ENCODE measurements at places on chromosomes 1 and 21.

DNA sequence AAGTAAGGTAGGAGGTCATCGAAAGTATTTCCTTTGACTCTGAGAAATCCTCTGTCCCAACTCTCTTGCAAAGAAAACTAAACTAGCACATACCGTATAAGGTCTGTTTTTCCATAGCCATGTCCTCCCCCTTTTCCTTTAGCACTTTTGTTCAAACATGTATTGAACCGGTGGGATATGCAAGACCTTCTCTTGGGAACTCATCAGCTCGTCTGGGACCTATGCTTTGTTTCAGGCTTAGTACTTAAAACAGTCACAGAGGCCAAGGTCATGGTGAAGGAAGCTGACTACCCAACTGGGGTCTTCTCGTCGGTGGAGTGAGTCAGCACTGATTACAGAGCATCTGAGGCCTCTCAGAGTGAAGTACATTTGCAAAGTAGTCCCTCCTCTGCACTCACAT, 185.0 kb downstream of the ZBTB18 start:
- DNase-seq = no peak

- DNase-seq = no peak
Observed at GRCh38 chr1:232381394-232382100, 248.4 kb downstream of the SIPA1L2 start.

DNA sequence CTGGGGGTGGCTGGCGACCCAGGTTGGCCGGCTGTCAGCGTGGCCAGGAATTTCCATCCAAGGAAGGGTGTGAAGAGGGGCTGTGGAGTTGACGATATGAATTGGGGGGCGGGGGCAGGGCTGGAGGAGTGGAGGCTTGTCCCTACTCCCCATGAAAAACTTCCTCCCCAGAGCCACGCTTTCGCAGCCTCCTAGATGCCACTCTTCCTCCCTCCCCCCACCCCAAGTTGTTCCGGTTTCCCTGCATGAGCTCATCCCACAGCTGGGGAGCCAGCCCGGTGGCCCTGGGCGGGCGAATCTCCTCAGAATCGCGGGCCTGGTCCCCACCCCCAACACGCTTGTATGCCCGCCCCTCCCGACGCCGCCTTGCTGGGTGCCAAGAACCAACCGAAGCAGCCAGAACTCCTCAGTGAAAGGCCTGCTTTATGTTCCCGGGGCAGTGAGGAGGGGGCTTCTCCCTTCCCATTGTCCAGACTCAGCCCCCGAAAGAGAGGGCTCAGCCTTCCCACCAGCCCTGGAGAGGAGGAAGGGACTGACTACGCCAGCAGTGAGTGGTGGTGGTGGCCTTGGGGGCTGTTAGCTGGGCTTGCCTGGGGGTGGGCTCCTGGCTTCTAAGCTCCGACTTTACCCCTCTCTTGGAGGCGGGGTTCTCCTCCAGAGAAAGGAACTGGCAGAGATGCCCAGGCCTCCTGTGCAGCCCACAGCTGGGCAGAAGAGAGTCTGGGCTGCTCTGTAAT, 1.8 kb upstream of the CSMD2 start:
- DNase-seq = no peak

DNA sequence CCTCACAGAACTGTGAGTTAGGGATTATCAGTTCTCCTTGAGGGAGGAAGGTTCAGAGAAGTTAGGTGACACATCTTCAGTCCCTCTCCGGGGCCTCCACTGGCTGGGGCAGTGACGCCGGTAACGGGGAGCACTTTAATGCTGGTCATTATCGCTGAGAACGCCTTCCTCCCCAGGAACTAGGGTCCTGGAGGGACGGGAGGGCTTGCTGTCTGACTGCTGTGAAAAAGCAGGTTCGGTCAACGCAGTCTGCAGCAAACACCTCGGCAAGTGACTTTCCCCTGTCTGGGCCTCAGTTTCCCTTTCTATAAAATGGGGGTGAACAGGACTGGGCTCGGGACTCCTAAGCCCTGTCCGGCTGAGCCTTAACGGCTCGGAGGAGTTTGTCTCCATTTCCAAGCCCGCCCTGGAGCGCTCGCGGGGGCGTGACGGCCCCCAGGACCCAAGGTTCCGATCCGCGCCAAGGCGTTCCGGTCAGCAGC, 341 bp upstream of the TMEM61 start:
- no peak for DNase-seq

DNA sequence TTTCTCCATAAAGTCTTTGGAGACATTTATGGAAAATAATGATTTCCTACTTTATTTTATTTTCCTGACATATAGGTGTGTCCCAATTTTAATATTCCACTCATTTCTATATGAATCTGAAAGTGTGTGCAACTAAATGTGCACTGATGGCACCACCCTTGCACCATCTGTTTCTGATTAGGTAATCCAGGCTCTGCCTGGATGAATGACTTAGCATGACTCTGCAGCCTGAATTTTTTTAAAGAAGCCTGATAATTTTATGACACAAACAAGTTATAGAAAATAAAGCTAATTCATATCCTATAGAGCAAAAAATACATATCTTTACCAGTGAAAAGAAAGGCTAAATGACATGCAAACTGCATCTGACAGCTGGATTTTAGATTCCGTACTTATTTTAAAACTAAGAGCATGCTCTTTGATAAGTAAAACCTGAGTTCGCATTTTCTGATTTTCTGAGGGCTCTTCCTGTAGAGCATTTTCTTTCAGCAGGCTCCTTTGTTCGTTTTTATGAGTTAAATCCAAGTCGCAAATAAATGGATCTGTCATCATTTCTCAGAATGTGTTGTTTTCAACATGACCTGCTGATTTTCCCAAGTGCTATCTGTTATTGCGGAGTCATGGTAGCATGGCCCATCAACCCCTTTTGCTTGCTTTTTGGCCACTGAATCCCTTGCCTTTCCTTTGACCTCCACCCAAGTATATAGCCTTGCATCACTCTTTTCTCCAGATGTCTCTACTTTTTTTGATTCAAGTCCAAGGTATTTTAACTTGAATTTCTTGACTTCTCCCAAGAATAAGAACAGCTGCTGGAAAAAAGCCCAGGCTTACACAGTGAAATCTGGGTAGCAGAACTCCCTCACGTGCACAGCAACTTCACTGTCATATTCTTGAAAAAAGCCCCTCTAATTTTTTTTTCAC, 52.8 kb upstream of the LYPLAL1 start:
- no peak for DNase-seq

GRCh38 chr1:11237356-11237755, 25.0 kb downstream of the MTOR start:
- DNase-seq = no peak

DNA sequence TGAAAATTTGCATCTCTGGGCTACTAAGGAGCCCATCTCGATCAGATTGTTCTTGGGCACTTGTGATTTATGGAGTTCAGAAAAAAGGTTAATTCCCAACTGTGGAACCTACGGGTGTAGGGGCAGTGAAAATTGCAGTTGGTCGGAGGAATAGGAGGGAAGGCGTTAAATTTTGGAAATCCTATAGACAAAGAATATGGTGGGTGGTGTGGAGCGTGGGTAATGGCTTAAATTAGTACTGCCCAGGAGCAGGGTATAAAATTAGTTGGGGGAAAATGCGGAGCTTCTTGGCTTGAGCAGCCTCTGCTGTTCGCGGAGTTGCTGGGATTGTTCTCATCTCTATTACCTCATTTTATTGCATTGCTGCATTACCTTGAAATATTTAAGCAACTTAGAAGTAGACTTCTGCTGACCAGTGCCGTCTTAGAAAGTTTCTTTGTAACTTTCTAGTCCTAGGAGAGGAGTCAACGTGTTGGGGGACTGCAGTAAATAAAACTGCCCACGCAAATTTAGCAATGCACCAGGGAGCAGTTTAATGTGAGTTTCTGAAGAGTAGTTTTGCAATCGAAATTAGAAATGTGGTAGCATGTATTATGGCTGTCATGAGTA, 514 bp downstream of the S1PR1 start:
- peak; percentile 43 for DNase-seq

GRCh38 chr1:243705585-243705984, 144.5 kb downstream of the AKT3 start:
- no peak for DNase-seq

- peak; percentile 30 for DNase-seq
Observed at GRCh38 chr1:178310685-178311105, 186.1 kb downstream of the CLEC20A start.

DNA sequence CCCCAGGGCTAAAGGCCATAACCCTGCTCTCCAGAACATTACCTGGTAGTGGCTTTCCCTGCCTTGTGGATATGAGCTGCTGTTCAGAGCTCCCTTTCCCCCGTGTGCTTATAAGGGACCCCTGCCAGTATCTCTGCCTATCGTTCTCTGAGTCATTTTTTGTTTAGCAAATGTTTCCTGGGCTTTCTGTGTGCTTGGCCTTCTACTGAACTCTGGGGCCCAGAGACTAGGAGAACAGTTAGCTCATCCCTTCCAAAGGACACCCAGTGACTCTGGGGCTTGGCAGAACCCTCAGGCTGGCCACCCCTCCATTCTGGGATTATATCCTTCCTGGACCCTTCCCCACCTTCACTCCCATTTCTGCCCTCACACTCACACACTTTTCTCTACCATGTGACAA, 80.8 kb upstream of the POU3F1 start:
- no peak for DNase-seq

DNA sequence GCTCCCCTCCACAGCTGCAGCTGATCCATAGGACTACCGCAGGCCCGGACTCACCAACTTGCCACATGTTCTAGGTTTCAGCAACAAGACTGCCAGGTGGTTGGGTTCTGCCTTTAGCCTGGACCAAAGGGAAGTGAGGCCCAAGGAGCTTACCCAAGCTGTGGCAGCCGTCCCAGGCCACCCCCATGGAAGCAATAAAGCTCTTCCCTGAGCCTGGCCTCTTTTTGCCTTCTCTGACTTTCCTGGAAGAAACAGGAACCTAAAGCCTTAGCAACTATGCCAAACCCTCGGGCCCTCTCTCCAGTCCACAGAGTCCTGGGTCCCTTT, 2.7 kb upstream of the ARTN start:
- DNase-seq = no peak

- DNase-seq = peak; percentile 91
Observed at GRCh38 chr1:212608392-212608958, at the start of gene ATF3. ATF3 (plus strand) TSS chr1:212608761; CDS start chr1:212615022, 6,261 bp downstream.

DNA sequence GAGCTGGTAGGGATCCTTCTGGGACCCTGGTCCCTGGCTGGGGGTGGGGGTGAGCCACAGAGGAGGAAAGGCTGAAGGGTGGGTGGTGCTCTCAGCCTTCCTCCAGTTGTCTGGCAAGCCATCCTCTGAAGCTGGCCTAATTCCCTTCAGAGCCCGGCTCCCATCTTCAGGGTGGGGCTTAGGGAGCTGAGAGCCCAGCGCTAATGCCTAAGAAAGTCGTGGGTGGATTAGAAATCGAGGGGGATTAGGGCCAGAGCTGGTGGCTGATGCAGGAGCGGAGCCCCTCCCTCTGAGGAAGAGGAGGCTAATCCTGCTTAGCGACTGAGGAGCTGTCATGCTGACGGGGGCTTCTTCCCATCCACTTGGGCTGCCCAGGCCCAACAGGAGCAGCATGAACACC, 30.8 kb upstream of the DMBX1 start:
- no peak for DNase-seq

GRCh38 chr1:206703661-206704060, 19.0 kb downstream of the MAPKAPK2 start:
- peak; percentile 63 for DNase-seq

- no peak for DNase-seq
Observed at GRCh38 chr1:90534663-90535295, 182.3 kb downstream of the BARHL2 start.

GRCh38 chr1:100178091-100178490, at the start of gene LRRC39:
LRRC39 (minus strand) TSS chr1:100178256; CDS start chr1:100168516, 9,740 bp downstream.
- no peak for DNase-seq

DNA sequence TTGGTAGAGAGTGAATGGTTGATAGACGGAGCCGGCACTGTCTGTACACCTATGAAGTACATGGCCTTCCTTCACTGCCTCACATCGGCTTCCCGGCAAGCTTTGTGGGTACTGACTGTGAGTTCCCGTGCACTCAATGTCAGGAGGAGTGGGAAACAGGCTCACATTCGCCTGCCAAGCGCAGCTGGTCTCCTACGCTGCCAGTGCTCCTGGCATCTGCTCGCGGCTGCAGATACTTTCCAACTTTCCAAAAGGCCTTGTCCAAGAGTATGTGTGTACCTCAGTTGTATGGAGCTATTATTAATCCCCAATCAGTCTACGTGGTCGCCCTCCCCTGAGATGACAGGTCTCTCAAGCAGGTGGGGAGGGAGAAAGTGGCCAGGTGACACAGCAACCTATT, 180.8 kb downstream of the ZSCAN20 start:
- no peak for DNase-seq

- no peak for DNase-seq
Observed at GRCh38 chr1:145983206-145983675, 13.1 kb downstream of the TXNIP start.

DNA sequence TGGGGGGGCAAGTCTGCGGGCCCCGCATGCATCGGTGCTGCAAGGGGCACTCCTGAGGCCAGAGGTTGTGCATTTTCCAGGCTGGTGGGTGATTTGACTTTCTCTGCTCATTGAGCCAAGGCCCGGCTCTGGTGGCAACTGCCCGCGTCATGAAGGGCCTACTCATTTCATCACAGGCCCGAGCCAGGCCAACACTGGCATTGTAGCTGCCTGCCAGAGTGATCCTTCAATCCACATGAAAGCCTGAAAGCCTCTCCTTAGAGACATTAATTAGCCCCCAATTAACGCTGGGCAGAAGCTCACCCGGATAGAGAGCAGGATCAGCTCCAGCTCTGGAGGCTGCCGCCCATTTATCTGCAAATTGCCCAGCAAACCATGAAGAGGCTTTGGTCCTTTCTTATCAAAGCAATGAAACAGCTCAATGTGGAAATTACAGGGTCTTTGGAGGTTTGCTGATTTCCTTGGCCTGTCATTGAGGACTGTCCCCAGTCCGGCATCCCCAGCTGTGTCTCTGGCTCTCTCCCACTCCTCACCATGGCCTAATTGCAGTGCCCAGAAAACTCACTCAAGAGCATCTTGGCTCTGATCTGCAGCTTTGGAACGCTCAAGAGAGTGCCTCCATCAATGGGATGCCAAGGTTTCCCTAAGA, 50.4 kb upstream of the STUM start:
- DNase-seq = no peak

DNA sequence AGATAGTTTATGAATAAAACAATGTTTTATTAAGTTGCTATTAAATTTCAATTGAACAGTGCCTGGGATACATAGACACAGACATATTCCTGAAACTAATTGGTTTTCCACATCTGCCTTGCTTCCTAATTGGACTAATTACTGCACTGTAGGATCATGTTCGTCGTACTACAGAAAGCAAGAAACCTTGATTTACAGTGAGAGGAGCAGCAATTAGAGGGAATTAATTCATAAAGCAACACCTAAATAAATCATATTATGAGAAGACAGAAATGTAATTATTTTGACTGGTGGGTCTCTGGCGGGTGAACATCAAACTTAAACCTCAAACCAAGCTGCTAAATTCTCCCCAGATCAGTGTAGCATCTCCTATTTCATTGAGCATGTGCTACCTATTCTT, 124.6 kb upstream of the CAMK1G start:
- no peak for DNase-seq

GRCh38 chr1:19495799-19496526, 10.6 kb upstream of the CAPZB start:
- no peak for DNase-seq

- DNase-seq = no peak
Observed at GRCh38 chr1:114126261-114127095, 27.2 kb downstream of the SYT6 start.

DNA sequence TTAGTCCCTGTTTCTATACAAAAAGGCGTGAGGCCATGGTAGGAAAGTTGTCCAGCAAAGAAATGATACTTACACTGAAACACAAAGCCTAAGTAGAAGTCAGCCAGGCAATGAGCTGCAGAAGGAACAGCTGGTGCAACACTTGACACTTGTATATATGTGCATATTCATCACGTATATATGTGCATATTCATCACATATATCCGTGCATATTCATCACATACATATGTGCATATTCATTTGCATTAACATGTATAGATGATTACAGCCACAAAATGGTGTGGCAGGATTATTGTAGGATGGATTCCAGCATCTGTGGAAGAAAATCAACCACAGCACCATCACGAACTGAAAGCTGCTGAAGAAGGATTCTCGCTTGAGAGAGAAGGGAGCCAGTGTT, 189.0 kb upstream of the RGS18 start:
- no peak for DNase-seq
